ENCODE measurements at places on chromosomes 3 and 15. TPM values are rescaled to one million over a fixed set of nuclear protein-coding genes. Genes with fewer than 3 reads are reported as not detected.

- DNase-seq = no peak
Observed at GRCh38 chr15:56786966-56787365, 53.7 kb upstream of the ZNF280D start.

GRCh38 chr15:94286583-94286982, 55.2 kb downstream of the MCTP2 start:
- no peak for DNase-seq

DNA sequence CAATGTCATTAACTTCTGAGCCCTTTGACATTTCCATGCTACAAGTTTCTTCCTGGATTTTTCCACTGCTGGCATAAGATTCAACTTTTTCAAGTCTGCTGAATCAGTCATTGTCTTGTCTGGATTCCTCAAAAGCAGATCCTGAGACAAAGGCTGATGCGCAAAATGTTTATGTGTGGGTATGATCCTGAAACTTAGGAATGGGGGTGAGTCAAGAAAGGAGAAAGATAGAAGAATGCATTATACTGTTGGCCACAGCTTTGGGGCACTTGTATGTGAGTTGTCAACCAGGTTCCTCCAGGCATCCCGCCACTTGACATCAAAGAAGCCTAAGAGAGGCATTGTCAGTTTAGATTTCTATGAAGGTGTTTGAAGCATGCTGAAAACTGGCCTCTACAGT, 50.4 kb downstream of the FOXB1 start:
- no peak for DNase-seq

GRCh38 chr15:63476229-63476632, 28.2 kb upstream of the USP3 start:
- no peak for DNase-seq

DNA sequence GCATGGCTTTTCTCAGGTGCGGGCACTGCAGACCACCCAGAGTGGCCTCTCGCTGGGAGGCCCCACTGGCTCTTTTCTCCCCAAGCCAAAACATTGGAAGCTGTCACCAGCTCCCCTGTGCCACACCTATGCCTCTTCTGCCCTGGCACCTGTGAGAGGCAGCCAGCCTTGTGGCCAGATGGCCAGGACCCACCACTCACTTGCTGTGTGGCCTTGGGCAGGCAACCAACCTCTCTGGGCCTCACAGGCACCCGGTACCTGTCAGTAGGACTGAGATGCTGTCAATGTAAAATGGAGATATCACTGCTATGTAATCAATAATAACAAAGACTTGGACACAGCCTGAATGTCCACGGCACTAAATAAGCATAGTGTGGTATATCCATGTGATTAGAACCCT, 36.5 kb downstream of the SRPRB start:
- no peak for DNase-seq

DNA sequence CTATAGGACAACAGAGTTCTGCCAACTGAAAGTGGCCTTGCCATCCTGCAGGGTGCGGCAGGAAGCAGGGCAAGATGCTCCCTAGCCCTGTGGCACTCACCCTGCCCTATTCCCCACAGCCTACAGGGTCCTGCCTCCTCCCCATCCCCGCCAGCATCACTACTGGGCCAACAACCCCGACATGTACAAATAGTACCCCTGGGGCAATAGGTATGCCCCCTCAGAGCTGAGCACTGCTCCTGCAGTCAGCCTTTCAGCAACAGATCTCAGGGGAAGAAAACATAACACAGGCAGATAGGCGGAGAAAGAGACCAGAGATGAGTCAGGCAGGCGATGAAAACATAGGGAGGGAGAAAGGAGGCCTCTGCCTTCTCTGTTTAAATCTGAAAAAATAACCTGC, 74.7 kb downstream of the XXYLT1 start:
- DNase-seq = no peak

DNA sequence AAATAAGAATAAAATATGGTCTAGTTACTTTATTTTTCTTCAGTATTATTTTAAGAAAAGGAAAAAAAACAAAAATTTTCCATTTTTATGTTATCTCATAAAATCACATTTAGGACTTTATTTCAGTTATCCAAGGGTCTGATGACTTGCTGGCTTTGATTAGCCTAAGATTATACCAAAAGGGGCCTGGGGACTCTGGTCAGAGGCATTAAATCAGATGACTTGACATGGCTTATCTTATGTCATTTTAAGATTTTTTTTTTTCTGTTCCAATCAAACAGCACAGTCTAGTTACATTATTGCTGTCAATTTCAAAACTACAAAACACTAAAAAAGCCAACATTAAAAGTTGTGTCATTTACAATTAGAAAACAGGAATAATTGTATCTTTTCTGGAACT, 725.4 kb upstream of the NR2F2 start:
- no peak for DNase-seq

DNA sequence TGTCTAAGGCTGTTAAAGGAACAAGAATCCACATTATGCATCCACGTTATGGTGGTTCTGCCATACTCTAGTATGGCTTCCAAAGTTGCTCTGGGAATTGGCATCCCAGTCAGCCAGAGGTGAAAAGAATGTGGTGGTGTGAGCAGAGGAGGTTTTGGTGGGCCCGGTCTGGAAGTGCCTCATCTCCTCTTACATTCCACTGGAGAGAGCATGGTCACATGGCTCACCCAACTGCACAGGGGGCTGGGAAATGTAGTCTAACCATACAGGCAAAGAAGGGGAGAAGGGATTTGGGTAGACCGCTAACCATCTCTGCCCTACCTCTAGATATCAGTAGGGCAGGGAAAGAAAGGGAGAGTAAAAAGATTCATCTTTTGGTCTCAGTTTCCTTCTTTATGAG, 3.2 kb upstream of the HEG1 start:
- no peak for DNase-seq

- no peak for DNase-seq
Observed at GRCh38 chr3:170337420-170337819, 20.1 kb upstream of the SKIL start.

DNA sequence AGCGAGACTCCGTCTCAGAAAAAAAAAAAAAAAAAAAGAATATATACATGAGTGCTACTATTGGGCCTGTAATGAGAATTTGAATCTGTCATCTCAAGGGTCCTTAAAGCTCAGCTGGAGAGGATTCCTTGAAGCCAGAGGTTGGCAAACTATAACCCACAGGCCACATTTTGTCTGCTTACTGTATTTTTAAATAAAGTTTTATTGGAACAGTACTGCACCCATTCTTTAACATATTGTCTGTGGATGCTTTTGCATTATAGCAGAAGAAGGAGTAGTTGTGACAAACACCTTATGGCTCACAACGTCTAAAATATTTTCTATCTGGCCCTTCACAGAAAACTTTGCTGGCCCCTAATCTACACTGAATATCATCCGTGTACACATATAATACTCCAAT, 60.7 kb downstream of the SGO1 start:
- DNase-seq = no peak

DNA sequence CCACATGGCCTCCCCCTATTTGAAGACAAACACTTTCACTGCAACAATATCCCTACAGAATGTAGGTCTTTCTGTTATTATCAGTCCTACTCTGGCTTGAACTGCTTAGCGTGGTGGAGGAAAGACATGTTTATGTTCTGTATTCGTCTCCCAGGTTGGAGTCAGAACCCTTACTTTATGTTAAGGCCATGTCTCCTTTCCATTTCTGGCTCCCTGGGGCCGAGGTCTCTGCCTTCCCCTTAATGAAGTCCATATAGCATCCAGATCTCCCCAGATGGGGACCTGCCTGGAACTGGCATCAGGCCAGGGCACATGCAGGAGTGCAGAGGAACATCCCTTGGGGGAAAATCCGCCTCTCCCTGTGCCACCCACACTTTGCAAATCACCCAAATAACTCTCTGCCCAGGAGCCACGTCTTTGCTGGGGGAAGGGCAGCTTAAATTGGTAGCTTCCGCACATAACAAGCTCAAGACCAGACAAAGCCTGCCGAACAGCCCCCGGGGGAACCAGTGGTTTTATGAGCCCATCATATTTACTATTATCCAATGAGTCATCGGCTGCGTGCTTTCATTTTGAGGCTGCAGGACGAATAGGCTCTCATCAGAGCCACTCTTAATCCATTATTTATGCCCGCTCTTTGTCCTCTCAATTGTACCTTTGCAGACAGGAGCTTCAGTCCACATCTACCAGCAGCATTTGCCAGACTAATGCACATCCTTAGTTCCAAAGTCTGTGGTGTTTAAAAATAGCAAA, 237.0 kb downstream of the UACA start:
- DNase-seq = no peak

- DNase-seq = no peak
Observed at GRCh38 chr3:124092811-124093210, 100.9 kb upstream of the ROPN1 start.

- DNase-seq = no peak
Observed at GRCh38 chr3:131299836-131300235, 81.7 kb upstream of the NUDT16 start.

LSG1 gene
- 35.9 TPM for total RNA-seq

ULK4 gene
- total RNA-seq = 17.5 TPM

TRH gene
- total RNA-seq = 4.1 TPM
